Activated T-cell treated with anti-CD3 and anti-CD28 coated beads, Interleukin-2, amount 50 U/mL, for 48 hours (primary cell): ENCODE measurements at places on chromosomes 7 and 10.

DNA sequence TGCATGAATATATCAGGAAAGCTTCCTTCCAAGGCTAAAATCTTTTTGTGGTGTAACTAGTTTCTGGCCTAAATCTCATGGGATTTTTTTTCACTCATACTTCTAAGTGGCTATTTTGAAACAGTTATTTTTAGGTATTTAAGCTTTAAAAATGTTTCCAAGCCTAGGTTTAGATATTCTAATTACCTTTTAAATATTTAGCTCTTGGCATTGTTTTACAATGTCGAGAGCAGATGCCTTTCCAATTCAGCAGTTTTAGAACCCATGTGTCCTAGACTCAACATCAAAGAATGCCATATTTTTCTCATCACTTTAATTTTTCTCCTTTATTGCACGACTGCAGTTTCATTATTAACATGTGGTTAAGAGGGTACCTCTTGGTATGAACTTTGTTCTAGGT is 27.1 kb upstream of the STOX1 start:
- no peak for DNase-seq

- DNase-seq: no peak
Observed at GRCh38 chr7:158103378-158103777, 484.2 kb downstream of the PTPRN2 start.

GRCh38 chr7:151491859-151492258 is 27.8 kb downstream of the RHEB start:
- no peak for DNase-seq

DNA sequence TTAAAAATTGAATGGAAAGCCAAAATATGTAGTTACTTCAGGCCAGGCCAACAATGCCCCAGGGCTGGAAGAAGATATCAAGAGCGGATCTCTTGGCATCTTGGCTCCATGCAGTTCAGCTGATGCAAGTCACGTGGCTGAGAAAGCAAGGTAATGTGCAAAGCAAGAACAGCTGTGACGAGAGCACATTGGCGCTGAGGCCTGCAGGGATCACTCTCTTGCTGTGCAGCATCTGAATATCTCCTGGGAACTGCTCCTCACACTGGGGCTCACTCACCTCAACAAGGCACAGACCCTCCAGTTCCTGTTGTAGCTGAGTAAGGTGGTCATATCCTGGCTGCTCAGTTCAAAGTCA is 14.0 kb downstream of the AKR1B1 start:
- DNase-seq: no peak

DNA sequence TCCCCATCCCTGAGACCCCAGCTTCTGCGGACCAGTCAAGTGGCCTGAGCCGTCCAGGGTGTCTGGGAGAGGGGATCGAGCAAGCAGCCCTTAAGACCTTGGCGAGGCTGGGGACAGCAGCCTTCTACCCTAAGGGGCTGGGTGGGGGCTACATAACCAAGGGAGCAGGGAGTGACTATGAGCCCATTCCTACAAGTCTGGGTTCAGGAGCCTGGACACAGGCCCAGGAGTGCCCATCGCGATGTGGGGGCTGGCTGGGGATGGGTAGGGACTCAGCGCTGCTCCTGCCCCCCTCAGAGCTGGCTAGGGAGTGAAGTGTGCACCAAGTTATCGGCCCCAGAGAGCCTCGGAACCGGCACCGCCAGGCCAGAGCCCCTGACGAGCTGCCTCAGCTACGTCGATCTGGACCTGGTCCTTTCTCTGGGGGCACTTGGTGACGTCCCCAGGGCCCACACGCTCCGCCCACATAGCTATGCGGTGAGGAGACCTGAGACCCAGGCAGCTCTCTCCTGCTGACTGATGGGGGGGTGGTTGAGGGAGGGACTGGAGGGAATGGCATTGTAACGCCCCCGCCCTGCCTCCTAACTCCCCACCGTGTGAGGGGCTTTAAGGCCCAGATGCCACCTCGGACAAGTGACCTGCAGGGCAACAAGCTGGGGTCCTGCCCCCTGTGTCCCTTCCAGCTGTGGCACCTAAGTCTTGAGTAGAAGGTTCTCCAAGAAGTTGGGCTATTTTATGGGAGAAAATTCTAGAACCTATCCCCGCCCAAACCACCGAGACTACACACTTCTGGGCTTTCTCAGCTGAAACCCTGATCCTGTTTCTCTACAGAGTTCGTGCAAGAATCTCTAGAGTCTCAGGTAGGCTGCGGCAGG is 2.5 kb downstream of the SAP25 start:
- DNase-seq: no peak

DNA sequence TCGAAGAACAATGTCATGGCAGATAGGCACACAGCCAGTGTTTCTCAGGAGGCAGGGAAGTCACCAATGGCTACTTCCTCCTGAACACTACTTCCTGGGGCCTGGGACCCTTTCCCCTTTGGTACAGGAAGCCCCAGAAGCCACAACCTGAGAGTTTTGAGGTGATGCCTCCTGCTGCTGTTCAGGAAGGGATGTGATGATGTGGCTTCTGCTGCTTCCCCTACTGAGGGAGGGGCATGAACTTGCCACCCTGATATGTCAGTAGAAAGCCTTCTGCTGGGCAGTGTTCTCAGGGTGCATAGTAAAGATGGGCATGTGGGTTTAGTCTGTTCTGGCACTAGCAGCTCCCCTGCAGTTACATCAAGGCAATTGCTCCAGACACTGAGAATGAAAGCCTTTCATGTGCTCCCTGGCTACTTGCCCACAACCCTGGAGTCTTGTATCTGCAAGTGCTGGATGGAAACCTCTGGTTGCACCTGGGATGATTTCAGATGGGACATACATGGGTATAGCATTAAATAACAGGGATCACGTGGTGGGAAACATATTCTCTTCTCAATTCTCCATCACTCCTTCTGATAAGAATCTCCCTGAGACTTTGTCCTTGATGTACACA is 69.3 kb downstream of the ADRA2A start:
- no peak for DNase-seq

GRCh38 chr10:49321021-49321420 is 22.1 kb downstream of the C10orf71 start:
- no peak for DNase-seq

DNA sequence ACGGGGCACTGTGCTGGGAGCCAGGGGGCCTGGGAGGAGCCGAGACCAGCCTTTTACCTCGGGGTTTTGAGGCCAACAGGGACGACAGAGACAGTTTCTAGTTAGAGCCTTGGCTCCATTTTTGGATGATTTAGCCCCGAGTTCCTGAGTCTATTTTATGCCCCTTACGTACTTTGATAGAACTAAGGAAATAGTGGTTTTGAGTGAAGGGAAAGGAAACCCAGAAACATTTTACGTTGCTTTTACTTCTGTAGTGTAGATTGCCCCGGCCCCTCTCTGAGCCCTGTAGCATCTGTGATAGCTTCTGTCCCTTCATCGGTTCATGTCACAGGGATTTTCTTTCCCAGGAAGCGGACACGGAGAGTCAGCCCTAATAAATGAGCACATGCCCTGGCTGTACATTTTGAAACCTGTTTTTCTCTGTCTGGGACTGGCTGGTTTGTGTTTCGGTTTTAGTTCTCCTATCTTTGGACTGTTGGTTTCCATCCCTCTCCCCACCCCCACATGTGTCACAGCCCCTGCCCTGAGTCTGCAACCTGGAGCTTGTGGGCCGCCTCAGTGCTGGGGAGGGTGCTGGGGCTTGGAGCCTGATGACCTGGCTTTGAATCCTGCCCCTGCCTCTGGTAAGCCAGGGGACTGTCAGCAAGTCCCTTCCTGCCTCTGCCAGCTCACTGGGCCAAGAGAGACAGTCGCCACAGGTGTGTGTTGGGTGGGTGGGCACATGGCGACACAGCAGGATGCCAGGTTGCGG is 6.9 kb upstream of the ORAI2 start:
- DNase-seq: peak; percentile 85

GRCh38 chr10:62584731-62585130 is 210.6 kb downstream of the ZNF365 start:
- DNase-seq: no peak

- DNase-seq: peak; percentile 72
Observed at GRCh38 chr7:30135301-30136116, 723 bp downstream of the MTURN start.

- no peak for DNase-seq
Observed at GRCh38 chr7:7054252-7054830, 128.0 kb upstream of the C1GALT1 start.

GRCh38 chr7:153835712-153836265 is 216.4 kb upstream of the DPP6 start:
- DNase-seq: no peak

- DNase-seq: no peak
Observed at GRCh38 chr10:71765176-71765904, 8.0 kb downstream of the VSIR start.

DNA sequence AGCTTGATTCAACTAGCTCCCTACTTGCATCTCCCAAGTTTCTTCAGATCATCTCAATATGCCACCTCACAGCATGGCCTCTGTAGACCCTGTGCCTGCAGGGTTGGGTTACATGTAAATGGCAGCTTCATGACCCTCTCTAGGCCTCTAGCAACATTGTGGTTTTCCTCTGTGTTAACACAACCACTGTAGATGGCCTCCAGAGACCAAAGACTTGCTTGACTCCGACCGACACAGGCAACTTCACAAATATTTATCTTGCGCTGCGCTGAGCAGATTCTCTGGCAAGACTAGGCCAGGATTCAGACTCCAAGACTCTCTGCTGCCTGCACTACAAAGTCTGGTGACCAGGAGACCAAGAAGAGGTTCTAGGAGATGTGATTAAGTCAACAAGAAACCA is 75.9 kb downstream of the CNOT4 start:
- no peak for DNase-seq

- DNase-seq: no peak
Observed at GRCh38 chr10:122246830-122247520, 24.1 kb upstream of the BTBD16 start.

DNA sequence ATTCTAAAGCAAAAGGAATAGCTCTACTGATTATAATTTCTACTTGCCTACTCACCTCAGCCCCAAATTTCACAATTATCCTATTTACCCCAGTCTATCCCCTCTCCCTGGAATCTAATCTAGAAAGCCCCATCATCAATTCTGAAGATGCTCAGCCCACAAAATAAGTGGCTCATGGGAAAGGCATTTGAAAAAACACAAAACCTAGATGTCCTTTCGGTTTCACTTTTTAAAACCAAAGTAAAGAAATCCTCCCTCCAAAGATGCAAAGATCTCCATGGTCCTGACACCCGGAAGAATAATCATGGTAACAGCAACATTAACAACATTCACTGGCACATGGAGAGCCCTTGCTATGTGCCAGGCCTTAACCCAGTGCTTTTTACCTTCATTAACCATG is 224.8 kb downstream of the FGFR2 start:
- no peak for DNase-seq

- no peak for DNase-seq
Observed at GRCh38 chr10:107800061-107800460, 635.6 kb upstream of the SORCS1 start.

GRCh38 chr10:96333101-96333500 is 25.7 kb downstream of the OPALIN start:
- no peak for DNase-seq

DNA sequence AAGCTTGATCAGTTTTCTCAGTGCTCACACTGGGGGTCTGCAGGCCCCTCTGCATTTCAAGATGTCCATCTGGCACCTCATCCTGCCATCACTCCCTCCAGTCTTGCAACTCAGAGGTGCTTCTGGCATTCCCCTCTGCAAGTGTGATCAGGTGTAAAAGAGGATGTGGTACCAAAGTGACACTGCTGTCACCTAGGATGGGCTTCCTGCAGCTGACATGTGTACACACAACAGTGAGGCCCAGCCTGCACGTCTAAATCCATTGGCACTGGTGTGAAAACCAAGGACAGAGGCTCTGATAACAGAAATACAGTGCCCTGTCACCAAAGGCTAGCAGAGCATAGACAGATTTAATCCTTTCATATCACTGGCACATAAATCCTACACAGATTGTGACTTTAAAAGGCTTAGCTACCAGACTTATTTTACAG is 162.5 kb upstream of the CELF2 start:
- no peak for DNase-seq

DNA sequence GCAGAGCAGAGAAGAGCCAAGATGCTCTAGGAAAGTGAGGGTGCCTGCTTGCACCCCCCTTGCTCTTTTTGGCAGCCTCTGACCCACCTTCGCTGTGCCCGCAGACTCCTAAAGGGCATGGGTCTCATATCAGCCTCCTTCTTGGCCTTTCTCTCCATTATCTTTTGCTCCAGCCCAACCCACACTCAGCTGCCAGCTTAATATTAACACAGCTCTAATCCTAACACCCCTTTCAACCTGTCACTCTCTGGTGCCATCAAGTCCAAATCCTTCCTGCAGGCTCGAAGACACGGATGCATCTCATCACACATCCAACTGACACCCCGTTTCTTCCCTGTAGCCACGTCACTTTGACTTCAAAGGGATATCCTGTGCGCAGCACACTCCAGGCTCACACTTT is 171.6 kb upstream of the AUTS2 start:
- no peak for DNase-seq

DNA sequence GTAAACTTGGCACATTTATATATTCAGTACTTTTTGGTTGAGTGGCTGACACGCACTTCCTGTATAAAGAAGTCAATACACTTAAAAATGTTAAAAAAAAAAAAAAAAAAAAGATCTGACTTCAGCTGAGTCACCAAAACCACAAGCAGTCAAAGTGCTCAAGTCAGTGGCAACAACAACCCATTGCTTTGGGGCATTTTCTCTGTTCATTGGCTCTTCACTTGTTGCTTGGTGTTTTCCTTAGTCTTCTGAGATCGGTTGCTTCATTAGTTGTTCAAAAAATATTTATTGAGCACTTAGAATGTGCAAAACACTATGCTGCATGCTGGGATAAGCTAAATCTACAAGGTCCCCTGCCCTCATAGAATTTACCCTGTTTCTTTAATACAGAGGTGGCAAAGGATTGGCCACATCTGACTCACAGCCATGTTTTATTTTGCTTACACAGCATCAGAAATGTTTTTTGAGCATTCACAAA is 63.7 kb downstream of the ZNRF2 start:
- peak; percentile 37 for DNase-seq

DNA sequence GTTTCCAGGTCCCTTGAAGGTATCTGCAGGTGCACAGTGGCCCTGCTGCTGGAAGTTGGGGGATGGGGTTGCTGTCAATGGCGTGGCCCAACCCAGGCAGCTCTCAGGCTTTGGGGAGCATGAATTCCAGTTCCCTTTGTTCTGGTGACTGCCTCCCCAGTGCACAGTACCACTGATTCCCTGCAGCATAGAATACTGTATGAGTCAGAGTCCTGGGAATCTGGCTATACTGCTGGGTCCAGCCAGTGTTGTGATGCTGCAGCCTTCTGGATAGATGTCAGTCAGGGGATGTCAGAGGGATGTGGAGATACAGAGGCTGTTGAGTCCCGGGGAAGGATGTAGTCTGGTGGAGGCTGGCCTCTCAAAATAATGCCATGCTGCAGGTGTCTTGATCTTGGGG is 99.3 kb downstream of the LANCL2 start:
- DNase-seq: no peak
